HT-29 (cell line): ENCODE measurements at places on chromosomes 4 and X.

DNA sequence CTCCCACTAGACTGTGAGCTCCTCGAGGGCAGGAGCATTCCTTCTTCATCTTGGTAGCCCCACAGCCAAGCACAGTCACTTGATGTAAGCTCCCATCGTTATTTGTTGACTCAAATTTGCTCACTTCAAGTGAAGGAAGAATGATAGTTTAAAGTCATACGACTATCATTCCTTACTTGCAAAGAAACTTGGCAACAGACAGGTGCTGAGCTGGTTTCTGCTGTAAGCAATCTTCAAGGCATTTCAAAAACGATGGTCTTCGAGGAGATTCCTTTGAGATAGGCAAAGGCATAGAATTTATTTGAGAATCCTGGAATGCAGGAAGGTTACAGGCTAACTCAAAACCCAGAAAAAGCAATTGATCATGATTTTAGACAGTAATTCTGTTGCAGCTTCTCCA is 64.8 kb downstream of the QDPR start:
- DNase-seq, result no peak

DNA sequence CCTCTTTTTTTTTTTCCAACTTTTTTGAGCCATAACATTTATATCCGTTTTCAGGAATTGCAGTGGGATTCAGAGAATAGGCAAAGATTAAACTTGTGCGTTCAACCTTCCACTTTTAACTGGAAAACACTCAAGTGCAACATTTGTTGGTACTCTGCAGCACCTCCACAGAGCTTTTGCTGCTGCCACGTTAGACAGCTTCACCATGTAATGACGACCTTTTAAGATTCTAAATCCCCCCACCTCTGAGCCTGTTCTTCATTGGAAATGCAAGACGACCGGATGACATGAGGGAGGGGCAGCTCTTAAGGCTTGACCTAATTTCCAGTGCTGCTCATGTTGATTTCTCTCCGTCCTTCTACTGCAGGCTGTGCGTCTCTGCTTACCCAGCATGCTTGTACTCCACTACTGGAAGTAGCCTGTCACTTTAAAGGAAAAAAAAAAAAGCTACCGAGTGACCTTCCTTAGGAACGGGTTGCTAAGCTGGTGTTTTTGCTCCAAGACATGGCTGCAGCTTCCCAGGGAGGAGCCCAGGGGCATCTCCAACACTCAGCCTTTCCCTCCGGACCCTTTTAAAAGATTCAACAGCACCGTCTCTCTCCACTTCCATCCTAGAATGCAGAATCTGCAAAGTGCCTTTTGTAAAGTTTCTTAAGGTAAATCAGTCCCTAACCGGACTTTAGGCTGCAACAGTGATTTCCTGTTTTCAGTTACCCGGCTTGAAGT is at the start of gene CC2D2A:
CC2D2A (plus strand) TSS at position 481 of the 726 bp plus-strand sequence. CDS start 6,051 bp downstream, outside the sequence.
- peak; percentile 68 for DNase-seq

DNA sequence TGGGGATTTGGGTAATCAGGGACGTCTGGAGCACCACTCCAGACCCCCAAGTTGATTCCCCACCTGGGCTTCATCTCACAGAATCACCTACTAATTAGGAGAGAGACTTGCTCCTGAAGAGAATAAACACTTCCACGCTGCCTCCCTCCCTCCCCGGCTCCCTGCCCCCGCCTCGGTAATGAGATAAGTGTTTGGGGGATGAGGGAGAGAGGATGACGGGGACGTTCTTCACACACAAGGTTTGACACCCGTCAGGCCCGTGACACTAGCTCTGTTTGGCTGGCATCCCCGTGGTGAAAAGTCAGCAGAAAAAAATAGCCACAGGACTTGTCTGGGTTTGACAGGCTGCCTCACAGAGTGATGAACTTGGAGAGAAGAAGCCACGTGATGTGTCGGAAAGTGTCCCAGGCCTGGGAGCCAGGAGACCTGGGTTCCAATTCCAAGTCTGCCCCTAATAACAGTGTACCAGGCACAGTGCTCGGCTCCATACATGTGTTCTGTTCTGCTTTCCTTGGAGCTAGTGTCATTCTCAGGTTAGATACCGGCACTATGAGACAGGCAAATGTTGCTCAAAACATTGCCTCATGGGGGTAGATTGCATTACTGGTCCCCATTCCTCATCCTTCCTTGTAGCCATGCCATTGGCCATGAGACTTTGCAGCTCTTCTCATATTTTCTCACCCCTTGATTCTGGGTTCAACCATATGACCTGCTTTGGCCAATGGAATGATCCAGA is 578.0 kb downstream of the BCOR start:
- DNase-seq, result no peak

GRCh38 chrX:104854790-104855340 is 288.9 kb downstream of the IL1RAPL2 start:
- no peak for DNase-seq

- no peak for DNase-seq
Measured at GRCh38 chrX:9231491-9231890, 197.6 kb upstream of the FAM9B start.

DNA sequence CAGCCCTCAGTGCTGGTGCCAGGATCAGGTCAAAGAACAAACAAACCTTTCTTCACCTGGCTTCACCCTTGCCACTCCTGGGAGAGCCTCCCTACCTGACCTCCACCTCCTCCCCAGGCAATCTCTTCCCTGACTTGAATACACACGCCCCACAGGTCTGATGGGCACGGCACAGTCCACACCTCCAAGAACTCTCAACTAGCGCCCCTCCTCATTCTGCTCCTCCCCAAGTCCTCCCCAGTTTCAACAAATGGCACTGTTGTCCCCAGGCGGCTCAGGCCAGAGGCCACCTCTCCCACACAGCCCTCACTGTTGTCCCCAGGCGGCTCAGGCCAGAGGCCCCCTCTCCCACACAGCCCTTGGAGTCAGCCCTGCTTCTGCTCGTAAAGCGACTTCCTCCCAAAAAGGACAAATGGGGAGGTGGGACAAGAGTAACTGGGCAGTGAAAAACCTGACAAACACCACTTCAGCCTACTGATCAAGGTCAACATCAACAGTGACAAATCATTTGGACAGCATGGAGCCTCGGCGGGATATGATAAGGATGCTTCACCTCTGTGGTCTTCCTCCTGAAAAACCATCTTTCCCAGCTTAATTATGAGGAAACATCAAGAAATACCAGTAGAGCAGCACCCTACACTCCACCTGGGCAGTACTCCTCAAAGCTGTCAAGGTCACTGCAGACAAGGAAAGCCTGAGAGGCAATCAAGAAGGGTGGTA is 2.9 kb downstream of the LETM1 start:
- no peak for DNase-seq

DNA sequence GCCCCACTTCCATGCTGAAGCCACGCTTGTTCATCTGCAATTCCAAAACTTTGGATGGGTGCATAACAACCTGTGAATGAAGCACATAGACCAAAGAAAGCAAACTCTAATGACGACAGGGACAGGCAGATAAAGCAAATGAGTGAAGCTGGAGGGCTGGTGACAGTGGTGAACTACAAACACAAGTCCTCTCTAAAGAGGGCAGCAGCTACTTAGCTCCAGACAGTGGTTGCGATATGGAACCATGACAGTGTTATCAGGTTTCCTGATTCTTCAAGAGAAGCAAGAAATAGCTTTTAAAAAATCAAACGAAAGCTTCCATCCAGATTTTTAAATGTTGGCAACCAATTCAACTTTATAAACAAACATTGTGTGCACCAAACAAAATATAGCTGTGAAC is 23.8 kb downstream of the NOX1 start:
- DNase-seq, result no peak

DNA sequence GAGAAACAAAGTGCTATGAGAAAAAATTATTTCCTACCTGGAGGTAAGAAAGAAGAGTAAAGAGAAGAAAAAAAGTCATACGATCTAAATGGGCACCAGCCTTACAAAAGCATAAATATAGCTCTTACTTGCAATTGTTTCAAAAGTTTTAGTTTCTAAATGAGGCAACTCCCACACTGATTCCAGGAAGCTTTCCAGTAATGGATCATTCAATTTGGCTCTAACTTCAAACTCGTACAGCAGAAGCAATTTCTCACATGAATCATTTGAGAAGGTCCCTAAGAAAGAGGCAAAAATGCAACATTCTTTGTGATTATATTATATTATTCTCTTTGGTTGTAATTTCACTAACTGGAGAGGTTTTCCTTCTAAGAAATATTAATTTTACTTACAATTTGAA is 109.9 kb downstream of the DLG3 start:
- no peak for DNase-seq

DNA sequence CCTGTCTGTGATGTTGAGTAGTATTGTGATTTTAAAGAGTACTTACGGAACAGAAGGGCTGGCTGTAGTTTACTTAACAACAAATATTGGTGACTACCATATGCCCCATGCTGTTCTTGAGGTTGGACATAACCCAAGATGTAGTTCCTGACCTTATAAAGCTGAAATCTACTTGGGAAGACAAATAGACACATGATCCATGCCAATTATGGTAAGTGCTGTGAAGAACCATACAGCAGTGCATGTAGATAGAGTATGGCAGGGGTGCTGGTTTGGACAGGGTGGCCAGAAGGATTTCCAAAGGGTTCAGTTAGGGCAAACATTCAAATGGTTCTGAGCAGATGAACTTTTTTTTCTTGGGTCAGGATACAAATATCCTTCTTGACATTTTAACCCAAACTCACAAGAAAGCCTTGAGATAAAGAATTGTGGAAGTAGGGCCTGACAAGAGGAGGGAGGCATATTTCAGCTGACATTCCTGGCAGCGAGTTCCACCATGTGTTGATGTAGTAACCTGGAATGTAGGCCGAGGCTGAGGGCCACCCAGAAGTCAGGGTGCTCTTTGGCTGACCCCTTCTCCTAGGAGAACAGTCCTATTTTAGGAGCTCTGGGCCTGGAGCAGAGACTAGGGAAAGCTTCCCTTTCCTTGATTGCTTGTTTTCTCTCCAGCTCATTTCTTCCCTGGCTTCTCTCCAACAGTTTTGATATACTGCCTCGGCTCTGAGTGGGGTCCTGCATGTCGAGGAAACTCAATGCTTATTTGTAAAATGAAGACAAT is 74.2 kb downstream of the FREM3 start:
- DNase-seq, result no peak

- DNase-seq, result peak; percentile 74
Measured at GRCh38 chrX:87664381-87664780, 146.8 kb downstream of the KLHL4 start.

GRCh38 chr4:11769434-11769833 is 340.7 kb upstream of the HS3ST1 start:
- DNase-seq, result no peak

- peak; percentile 3 for DNase-seq
Measured at GRCh38 chr4:62940229-62940628, 1469.0 kb downstream of the TECRL start.

- no peak for DNase-seq
Measured at GRCh38 chr4:152104356-152104755, 343.5 kb upstream of the GATB start.

- DNase-seq, result no peak
Measured at GRCh38 chr4:11158971-11159370, 269.7 kb downstream of the HS3ST1 start.

DNA sequence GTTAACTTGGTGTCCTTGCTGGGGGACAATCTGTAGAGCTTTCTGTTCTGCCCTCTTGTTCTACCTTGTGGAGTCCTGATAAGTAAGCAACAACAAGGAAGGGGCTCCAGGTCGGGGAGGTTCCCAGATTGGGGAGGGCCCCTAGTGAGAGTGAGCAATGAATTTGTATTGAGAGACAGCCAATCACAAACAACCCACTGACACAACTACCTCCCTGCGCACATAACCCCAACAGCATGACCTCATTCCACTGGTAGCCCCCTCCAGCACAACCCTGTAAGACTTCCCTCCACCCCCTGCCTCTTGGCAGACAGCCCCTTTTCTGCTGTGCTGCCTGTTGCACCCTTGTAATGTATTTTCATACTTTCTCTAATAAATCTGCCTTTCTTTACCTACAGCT is 19.7 kb upstream of the PNPLA4 start:
- no peak for DNase-seq

- DNase-seq, result peak; percentile 79
Measured at GRCh38 chr4:141375855-141376254, 155.2 kb downstream of the ZNF330 start.

GRCh38 chrX:135480076-135480475 is 40.4 kb upstream of the INTS6L start:
- DNase-seq, result no peak

DNA sequence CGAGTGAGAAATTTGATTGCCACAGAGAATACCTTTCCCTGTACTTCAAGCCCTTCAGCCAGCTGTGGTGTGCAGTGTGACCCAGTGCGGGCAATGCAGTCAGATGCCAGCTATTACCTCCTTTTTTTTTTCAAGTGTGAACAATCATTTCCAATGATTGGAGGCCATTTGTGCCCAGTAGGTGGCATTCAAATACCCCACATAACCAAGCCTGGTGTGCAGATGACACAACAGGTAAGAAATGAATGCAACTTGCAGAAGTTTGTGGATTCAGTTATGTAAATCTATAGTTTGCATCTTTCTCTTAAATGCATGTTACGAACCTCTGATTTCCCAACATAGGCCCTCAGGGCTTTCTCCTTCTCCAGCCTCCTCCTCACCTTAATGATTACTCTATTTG is 98.0 kb downstream of the CLCN4 start:
- DNase-seq, result peak; percentile 12

GRCh38 chr4:87530868-87531267 is 1.7 kb upstream of the SPARCL1 start:
- no peak for DNase-seq

GRCh38 chrX:86061407-86061806 is 14.0 kb upstream of the CHM start:
- no peak for DNase-seq

DNA sequence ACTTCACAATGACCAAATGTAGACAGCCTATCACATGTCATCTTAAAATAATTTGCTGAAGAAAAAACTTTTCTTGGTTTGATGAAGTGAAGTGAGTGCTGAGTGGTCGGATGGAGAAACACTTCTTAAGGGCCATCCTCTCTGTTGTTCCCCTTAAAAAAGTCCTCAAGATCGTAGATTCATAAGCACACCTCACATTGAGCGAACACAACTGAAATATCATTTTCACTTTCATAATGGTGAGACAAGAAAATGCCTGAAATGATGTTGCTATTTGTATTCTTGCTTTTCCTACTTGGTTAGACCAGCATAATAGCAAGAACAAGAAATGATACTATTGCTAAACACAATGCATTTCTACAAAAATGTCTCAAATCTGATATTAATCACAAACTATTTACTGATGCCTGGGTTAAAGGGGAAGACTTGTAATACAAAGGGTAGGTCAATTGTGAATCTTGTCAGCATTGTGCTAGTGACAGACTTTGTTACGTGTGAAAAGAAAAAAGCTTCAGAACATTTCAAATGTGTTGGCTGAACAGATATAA is 305.6 kb upstream of the NR3C2 start:
- no peak for DNase-seq

DNA sequence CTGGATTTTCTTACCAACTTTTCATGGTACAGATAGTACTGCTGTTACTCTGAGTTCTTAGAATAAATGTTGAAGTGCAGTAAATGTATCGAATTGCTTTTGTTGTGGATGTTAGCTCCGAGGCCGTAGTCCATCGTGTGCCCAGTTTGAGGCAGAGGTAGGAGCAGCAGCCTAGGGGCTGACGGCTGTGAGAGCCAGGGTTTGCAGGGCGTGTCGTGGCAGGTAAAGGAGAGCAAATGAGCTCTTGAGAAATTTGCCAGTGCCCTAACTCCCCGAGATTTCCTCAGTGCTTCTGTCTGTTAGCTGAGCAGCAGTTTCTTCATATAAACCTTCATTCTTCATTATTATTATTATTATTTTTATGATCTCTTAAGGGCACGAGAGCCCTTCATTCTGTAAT is 21.6 kb downstream of the PRIMPOL start:
- no peak for DNase-seq
